EL (cell line): ENCODE measurements at places on chromosomes 4 and X.

GRCh38 chr4:8721621-8722020 is 129.1 kb downstream of the CPZ start:
- no peak for DNase-seq

GRCh38 chrX:153462291-153462690 is 8.1 kb downstream of the HAUS7 start:
- DNase-seq = no peak

DNA sequence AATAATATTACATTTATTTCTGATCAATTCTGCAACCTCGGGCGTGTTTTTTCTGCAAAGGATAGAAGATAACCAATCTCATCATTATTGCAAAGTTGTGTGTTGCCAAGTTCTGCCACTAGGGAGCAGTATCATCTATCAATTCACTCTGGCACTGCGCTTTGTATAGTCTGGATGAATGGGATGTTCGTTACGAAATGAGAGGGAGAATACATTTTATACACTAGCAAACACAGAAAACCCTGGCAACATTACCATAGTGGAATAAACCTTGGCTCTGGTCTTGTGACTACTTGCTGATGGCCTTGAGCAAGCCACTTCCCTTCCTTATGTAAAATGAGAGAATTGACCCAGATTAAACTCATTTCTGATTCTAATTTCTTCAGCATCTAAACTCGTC is 97.5 kb upstream of the ZNF518B start:
- DNase-seq = peak; percentile 40

- DNase-seq = peak; percentile 89
Measured at GRCh38 chr4:150072906-150073714, 5.1 kb upstream of the DCLK2 start.

DNA sequence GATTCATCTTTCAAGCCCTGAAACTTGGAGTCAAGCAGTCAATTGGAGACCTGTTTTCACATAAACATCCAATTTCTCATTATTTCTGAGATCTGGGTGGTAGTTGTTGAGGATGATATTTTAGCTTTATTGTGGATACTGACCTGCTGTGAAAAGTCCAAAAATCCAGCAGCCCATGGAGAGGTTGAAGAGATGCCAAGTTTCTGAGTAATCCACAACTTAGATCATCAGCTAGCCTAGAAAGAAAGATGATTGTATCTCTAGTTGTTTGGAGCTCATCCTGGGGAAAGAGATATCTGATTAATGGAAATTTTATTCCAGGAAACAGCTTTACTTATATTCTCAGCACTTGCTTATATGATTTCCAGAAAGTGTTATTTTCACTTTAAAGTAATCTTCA is 48.6 kb upstream of the DCX start:
- no peak for DNase-seq

DNA sequence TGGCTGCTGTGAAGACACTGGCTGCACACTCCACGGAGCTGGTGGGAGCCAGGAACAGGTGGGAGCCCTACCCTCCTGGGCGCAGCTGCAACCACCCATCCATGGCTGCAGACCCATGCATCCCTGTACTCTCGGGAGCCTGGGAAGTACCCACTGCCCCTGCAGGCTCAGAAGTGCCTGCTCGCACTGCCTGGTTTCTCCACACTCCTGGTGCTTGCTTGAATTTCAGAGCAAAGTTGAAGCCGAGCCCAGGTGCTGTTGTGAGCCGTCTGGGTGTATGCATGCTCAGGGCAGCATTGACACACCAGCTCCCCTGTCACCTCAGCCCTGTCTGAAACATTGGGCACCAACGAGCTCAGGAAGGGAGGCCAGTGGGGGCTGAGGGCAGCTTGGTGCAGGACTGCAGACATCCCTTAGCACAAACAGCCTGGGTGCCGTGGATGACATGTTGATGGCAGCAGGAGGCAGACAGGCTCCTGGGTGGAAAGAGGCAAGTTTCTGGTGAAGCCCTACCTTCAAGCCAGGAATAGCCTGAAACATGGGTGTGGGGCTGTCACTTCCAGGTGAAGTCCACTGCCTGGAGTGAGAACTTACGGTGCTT is 585.9 kb downstream of the PCDH18 start:
- no peak for DNase-seq

DNA sequence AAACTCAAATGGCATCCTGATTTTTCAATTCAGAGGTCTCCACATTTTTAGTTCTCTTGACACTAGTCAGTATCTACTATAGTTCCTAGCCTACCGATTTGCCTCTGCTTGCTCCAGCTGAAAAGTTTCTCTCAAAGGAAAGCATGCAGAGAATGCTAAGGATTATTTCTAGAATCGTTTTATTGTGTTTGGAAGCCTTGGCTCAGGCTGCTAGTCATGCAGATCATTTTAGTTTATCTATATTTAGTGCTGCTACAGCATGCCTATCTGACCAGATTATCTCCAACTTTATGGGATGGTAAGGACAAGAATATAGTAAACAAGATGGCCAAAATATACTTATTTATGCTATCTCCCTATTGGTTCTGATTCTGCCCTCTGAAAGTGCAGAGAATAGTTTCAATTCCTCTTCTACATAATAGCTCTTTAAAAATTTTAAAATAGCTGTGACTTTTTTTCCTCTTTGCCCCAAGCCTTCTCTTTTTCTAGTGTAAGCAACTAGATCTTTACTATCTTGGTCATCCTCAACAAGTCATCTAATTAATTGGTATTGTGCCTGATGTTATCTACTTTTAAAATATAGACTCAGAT is 15.7 kb upstream of the DRP2 start:
- no peak for DNase-seq

- no peak for DNase-seq
Measured at GRCh38 chr4:76182463-76182862, 31.2 kb downstream of the SCARB2 start.

DNA sequence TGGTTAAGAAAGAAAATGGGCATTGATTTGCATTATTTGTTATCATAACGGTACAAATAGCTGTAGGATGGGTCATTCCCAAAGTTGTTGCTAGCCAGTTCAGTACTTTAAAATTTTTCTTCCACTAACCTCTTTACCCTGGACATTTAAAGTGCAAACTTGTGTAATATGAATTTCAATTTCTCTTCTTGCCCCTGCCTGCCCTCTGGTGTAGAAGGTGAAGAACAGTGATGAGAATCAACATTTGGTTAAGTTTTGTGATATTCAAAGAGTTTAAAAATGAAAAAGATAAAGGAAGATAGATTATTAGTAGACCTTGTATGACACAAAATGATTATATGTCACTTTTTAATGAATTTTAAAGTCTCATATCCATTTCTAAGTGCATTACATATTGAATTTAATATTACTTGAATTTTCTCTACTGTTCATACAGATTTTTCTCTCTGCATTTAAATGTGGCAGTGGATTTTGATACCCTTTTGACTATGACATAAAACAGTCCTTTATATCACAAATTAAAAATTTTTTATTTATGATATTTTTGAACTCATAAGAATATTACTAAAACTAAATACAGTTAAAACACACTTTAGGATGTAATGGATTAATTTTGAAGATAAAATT is 337.7 kb downstream of the BMPR1B start:
- no peak for DNase-seq

DNA sequence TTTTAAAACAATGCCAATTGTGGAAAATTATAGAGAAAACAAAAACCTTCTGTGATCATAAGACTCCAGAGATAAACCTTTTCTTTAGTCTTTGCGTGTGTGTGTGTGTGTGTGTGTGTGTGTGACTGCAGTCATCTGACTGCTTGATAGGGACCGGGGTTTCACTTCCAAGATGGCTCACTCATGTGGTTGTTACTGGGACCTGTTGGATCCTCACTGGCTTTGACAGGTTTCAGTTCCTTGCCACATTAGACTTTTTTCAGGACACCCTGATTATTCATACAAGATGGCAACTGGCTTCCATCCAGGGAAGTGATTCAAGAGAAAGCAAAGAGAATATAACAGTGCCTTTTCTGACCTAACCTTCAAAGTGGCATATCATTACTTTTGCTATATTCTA is 21.9 kb upstream of the MAD2L1 start:
- DNase-seq = no peak

DNA sequence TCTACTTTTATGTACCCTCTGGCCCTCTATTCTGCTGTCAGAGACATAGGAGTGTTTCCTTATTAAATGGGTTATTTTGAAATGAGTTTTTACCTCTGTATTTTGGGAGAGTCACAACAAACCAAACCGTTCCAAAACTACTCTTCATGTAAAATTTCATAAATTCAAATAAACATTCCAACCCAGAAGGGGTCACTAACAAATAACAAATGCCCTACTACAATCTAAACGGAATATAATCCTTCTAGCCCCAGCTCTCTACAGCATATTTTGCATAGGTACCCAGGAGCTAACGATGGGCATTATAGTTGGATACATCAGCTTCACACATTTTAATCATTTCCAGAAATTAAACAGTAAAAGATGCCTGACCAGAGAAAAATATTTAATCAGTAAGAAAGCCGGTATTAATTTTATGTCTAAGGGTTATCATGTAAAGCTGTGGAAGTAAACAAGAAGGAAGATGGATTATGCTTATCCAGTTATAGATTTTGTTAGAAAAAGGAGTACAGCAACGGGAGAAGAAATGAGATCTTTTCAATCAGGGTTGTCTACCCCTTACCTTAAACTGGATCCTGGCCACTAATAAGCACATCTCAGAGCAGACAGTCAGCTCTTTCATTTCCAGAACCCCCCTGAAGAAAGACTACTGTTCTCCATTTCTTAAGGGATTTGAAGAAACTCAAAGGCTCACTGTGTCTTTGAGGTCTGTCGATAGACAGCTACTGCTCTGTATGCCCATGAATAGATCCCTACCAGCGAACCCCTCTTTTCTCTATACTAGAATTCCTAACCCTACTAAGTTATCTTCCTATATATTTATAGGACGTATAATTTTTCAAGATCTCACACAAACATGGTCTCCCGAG is 1.2 kb downstream of the UGDH start:
- DNase-seq = no peak
